ENCODE measurements at places on chromosomes 7 and 10.

- no peak for DNase-seq
Observed at GRCh38 chr7:37532636-37533035, 84.0 kb upstream of the ELMO1 start.

- no peak for DNase-seq
Observed at GRCh38 chr10:3068968-3069737, 1.8 kb downstream of the PFKP start.

- DNase-seq: no peak
Observed at GRCh38 chr7:127979113-127979727, 52.0 kb downstream of the LRRC4 start.

DNA sequence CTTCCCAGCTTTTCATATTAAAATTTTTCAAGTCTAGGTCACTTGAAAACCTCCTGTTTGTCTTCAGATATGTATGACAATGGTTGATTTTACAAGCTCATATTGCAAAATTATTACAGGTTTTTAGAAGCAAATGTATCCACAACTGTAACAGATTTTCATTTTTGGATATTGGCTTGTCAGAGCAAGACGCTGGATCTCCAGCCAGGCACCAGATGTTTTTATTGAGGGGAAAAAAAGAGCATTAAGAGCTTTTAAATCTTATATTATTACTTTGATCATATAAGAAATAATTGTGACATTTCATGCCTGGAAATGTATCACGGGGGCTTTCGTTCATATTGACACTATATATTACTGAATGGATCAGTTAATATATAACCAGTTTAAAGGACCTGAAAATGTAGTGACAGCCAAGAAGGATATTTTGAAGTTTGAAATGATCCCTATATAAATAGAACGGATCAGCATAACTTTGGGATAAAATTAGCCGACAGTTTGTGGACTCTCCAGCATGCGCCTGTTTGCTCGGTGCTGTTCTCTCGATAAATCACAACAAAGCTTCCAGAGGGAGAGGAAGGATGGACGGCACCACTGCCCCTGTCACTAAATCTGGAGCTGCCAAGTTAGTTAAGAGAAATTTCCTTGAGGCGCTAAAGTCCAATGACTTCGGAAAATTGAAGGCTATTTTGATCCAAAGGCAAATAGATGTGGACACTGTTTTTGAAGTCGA, at the start of gene ASB4:
Gene ASB4, plus strand, starts transcription at position 553 of the 733 bp plus-strand sequence. Its CDS starts 29 bp downstream, at position 582.
- DNase-seq: no peak

DNA sequence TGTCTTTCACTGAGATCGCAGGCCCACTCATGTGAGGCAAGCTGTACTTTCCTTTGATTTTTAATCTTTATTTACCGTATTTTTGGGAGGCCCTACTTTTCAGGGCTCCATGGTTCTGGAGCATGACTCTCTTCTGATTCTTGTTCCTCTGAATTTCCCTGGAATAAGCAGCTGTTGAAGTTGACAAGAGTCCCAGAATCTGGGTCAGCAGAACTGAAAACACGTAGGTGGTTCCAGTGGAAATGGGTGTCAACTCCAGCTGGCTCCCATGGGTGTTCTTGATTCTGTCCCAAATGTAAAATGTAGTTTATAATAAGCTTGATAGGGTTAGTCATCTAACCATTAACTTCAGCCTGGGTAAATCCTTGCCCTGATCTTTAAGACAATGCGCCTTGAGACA, 409.4 kb downstream of the GATA3 start:
- DNase-seq: no peak

GRCh38 chr7:5472432-5473315, 49.0 kb upstream of the TNRC18 start:
- no peak for DNase-seq

Measured in GM12864 (cell line).